ENCODE measurements at places on chromosomes 3 and 15. TPM values are rescaled to one million over a fixed set of nuclear protein-coding genes. Genes with fewer than 3 reads are reported as not detected.

- no peak for DNase-seq
Observed at GRCh38 chr3:171457607-171458061, 2.6 kb downstream of the TNIK start.

- DNase-seq = no peak
Observed at GRCh38 chr3:50587806-50588758, 18.8 kb downstream of the HEMK1 start.

- DNase-seq = no peak
Observed at GRCh38 chr15:40894681-40895448, 615 bp downstream of the VPS18 start.

DNA sequence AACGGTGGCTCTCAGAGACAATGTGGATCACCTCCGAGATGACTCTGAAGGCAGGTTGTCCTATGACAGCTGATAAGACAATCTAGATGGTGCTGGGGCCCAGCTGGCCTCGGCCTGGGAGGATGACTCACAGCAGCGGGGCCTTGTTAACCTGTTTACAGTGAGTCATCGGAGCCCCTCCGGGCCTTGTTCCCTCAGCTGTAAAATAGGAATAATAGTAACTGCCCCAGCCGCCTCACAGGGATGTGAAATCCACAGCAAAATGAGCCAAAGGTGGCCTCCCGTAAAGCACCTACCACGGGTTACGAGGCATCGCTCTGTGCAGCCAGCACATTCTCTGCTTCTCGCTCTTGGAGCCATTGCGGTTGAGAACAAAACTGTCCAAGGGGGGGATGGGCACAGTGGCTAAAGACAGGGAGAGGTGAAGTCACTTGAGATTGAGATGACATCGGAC lies 88.6 kb upstream of the RASGRF1 start:
- DNase-seq = no peak

DNA sequence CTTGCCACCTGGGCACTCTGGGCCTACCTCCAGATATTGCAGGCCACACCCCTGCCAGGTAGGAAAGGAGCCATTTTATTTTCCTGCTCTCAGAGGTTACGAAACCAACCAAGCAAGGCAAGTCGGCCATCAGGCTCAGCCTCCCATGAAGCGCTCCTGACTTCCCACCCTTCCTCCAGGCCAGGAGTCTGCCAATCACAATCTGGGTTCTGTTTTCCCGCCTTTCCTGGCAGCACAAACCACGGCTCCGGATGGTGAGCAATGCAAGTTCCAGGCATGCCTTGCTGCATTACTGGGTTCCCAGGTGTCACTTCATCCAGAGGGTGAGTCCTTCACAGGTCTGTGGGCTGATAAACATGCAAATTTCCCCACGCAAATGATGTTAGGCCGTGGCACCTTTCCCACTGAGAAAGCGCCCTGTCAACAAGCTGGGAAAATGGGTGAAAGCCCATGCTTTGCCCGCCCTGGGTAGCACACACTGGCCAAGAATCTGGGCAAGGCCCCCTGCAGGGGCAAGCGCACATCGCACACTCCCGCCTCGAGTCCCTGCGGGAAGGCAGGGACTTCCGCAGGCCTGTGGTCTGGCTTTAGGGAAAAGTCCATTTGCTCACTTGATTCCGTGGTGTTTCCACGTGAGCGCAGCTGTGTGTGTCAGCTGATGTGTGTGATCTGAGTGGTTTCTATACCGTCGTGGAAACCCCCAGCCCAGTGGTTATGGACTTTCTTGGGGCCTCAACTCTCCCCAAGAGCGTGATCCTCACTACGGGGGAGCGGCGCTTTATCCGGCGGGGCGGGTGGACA lies 61.6 kb upstream of the RYK start:
- no peak for DNase-seq

GRCh38 chr3:99781761-99782160 lies 35.9 kb upstream of the CMSS1 start:
- DNase-seq = no peak

DNA sequence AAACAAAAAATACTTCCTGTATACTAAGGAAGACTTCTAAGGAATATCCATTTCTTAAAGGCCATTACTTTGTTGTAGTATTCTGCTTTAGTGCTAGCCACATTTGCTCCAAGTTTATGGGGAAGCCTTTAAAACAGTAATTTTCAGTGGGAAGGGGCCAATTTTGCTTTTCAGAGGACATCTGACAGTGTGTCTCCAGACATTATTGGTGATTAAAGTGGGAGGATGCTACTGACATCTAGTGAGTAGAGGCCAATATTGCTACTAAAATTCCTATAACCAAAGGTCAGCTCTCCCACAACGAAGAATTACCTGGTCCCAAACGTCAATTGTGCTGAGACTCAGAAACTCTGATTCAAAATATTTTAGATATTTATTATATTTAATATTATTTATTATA lies 24.8 kb downstream of the SLC28A2 start:
- no peak for DNase-seq

Gene ARPC4
- 153 TPM for total RNA-seq

- DNase-seq = no peak
Observed at GRCh38 chr3:65595222-65596028, 443.3 kb downstream of the MAGI1 start.

GRCh38 chr3:177554895-177555759 lies 357.8 kb upstream of the TBL1XR1 start:
- peak; percentile 30 for DNase-seq

Gene CNTN3
- total RNA-seq = 0.46 TPM

Gene LRRK1
- 8.8 TPM for total RNA-seq

DNA sequence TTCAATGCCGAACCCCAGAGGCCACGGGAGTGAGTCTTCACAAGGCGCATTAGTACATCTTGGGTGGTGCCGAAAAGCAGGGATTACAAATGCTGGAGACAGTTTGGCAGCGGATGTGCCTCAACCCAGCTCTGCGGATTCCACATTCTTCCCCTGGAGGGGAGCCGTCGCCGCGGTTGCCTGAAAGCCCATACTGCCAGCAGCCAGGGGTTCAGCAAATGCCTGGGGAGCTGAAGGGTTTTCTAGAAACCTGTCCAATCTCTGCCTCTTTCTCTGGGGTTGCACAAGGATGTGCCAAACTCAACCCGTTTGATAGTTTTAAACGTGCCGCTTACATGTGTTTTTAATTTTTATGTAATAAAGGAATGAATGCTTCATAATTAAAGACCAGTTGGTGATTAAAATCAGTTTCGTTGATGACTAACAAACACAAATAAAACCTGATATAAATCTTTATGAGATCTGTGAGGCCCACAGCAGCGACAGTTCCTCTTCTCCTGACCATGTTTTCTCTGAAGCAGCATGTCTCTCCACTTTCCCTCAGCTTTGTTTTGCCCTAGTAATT lies 74.6 kb upstream of the LEKR1 start:
- DNase-seq = no peak

DNA sequence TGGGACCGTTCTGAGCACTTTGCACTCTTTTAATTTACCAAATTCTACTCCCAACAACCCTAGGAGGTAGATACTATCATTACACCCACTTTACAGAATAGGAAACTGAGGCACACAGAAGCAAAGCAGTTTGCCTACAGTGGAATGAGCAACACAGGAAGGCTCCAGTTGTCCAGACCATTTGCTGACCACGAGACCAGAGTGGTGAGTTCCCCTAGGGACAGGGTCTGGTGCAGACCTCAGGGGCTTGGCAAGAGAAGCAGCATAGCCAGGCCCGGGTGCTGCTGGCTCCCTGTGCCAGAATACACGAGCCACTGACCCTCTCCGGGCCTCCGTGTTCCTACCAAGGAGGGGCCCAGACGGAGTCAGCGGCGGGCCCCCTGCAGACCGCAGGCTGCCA lies 26.5 kb downstream of the PLXND1 start:
- DNase-seq = no peak

DNA sequence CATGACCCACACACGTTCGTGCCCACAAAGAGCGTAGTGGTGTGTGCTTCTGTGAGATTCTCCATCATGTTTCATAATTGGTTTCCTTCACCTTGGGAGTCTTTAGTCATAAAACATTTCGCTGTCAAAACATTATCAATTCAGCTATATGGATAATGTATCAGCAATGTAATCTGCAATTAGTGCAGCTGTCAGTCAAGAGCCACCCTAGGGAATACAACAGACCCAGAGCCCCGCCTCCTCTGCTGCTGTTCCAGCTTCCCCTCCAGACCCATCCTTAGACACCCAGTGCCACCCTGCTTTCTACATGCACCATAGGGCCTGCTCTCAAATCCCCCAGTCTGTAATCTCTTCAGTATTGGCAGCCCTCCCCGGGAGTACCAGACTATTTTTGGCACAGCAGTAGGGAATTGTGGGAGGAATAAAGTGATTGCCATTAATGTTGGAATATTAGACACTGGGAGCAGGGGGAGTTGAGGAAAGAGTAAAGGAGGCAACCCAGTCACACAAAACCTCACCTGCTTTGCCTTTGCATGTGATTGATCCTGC lies 31.5 kb upstream of the C3orf80 start:
- DNase-seq = no peak
